KBM-7 (cell line): ENCODE measurements at places on chromosomes 5 and 9.

GRCh38 chr5:69467442-69468225, 25.0 kb upstream of the OCLN start:
- DNase-seq = no peak

GRCh38 chr9:135973277-135974219, 12.4 kb upstream of the UBAC1 start:
- no peak for DNase-seq

DNA sequence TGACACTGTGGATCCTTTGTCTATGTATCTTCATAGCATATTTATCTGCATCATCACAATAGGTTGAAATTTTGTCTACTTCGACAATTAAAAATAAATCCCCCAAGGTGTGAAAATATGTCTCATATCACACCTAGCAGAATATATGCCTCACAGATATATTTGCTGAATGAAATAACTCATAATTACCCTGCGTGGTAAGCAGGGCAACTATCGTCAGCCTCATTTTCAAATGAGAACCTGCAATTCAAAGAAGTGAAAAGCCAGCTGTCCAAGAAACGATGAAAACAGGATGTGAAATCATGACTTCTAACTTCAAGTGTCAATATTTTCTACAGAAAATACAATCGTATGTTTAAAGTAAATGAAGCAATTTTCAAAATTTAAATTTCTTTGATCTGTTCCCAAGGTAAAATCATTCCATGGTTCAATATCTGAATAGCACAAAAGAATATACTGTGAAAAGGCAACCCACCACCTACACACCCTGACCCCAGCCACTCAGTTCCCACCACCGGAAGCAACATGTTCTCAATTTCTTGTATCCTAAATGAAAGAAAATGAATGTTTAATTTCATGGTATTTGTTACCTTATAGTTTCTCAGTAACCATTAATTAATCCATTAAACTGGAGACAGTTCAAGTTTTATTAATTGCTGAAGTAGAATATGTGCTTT, 57.1 kb downstream of the TBCA start:
- no peak for DNase-seq

- DNase-seq = no peak
These were observed 181.3 kb downstream of the CAVIN4 start for GRCh38 chr9:100759215-100759614.

DNA sequence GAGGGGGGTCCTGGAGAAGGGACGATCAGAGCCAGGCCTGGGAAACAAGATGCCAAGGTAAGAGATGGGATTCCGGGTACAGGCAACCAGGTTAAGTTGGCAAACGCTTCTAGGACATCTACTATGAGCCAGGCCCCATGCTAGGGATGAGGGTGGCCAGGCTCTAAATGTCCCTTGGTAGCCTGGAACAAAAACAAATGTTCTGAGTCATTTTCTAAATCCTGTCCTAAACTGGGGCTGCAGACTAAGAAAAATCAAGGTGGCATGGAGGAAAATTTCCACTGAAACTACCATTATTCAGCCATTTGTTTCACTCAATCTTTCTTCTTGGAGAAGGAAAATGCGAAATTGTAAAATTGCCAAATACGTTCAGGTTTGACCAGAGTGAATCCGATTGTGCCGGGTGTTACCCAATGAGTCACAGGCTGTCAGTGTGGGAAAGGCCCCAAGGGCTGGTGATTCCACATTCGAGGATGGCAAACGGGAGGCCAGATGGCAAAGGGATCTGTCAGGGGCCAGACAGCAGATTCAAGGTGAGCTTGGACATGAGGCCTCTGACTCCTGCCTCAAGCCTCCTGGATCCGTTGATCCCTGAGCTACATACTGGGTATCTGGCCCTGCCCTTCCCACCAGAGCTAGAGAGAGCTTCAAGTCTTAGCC, 57.6 kb downstream of the PAX5 start:
- DNase-seq = no peak

DNA sequence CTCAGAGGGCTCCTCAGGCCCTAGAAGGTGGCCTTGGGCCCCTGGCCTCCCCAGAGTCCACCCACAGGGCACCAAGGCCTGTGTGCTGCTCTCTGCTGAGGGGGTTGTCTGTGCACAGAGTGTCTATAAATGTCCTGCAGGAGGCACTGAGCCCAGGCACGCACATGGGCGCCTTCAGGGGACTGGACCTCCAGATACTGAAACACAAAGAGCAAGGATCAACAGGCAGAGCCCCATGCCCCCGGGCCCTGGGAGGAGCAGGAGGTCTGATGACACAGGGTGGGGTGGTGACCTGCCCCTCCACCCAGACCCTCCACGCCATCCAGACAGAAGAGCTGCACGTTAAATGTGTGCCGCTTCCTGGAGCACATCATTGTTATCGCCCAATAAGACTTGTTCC, 64.6 kb upstream of the SIMC1 start:
- DNase-seq = no peak

- no peak for DNase-seq
These were observed 175.6 kb downstream of the SPATA31D1 start for GRCh38 chr9:82164159-82164558.

- no peak for DNase-seq
These were observed 1.5 kb downstream of the NSMF start for GRCh38 chr9:137457406-137458193.

- DNase-seq = no peak
These were observed 240.3 kb upstream of the TRPC7 start for GRCh38 chr5:136605638-136606037.

DNA sequence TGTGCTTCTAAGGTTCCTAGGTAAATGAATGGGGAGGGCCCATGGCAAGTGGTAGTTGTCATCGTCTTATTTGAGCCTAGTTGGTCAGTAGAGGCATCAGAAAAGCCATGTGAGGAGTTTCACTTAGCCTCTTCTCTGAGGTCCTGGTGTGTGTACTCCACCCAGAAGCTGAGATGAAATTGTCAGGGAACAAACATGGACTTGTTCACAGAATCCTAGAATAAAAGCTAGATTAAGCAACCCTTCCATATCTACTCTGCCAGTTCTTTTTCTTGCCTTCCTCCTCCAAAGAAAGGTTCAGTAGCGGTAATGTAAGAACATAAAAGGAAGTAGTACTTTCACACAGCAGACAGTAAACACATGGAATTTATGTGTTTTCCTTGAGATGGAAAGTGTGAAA, 70.4 kb downstream of the ARHGAP26 start:
- DNase-seq = no peak

DNA sequence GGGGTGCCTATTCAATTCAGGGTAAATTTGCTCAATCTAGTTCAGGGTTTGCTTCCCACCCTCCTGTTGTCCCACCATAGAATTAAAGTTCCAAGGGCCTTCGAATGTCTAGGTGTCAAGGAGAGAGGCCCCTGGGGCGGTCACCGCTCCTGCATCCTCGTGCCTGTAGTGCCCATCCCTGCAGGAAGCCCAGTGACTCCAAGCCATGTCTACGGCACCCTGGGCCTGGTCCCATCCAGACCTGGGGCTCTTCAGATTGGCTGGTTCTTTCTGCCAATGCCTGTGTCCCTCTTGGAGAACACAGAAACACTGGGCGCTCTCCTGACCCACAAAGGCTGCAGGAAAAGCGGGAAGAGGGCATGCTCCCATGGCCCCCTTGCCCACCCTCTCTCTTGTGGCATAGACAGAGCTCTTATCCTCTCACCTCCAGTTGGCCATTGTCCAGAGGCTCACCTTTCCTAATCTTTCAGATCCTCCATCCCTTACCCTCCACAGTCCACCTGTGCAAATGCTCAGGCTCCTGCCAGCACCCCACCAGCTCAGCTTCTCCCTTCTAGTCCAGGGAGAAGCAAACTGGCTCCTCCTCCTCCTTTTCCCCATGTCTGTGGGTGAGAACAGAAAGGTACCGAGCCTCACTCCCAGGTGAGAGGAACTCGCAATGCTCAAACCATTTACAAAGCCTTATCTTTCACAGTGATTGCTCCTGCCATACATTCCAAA, 253.0 kb upstream of the IRX2 start:
- no peak for DNase-seq

- no peak for DNase-seq
These were observed 9.1 kb downstream of the GFPT2 start for GRCh38 chr5:180343831-180344695.

- DNase-seq = no peak
These were observed 31.0 kb upstream of the TGFBI start for GRCh38 chr5:135997673-135998335.

DNA sequence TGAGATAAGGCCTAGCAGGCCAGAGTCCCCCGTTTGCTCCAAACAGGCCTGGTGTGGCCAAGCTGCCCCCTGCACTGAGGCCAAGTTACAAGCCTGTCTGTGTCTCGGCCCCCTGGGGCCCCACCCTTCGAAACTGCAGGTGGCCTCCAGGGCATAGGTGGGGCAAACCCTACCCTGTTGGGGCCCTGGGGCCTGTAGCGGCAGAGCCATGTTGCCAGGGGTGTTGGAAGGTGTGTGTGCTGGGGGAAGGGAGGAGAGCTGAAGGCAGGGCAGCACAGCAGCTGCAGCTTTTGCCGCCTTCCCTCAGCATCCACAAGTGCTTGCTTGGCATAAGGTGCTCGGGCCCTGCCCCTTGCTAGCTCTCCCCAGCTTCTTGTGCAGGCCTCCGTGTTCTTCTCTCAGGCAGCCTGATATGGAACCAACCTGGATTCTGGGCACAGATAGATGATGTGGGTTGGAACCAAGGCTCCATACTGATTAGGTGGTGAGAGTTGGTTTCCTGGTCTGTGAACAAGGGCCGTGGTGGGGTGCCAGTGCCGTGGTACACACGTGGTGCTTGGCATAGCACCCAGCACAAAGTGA, 12.7 kb downstream of the IRF1 start:
- DNase-seq = no peak

- DNase-seq = no peak
These were observed 625.5 kb downstream of the CCDC171 start for GRCh38 chr9:16178294-16178693.

GRCh38 chr9:10548348-10548747, 64.5 kb downstream of the PTPRD start:
- DNase-seq = no peak

- DNase-seq = no peak
These were observed 248.3 kb downstream of the COX7C start for GRCh38 chr5:86866036-86866435.

DNA sequence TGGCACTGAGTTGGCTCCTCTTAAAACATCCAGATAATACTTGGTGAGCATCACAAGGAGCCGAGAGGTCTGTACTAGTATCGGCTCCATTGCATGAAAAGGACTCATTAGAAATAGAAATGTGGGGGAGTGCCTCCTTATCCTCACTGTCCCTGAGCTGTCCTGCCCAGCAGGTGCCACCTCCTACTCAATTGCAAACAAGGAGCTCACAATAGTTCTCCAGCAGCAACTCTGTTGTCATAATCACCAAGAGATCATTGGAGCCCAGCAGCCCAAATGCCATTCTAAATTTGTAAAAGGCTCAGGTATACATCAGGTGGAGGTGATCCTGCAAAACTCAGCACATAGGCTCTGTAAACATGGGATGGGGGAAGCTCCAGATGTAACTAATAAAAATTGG, 99.1 kb downstream of the PLK2 start:
- DNase-seq = no peak

GRCh38 chr9:14321517-14322130, 7.7 kb upstream of the NFIB start:
- no peak for DNase-seq

- DNase-seq = no peak
These were observed 157.5 kb downstream of the COMMD10 start for GRCh38 chr5:116242343-116242742.

GRCh38 chr5:135718651-135719050, 115.8 kb upstream of the SLC25A48 start:
- DNase-seq = no peak

- no peak for DNase-seq
These were observed 78.3 kb downstream of the COL27A1 start for GRCh38 chr9:114233491-114234185.

DNA sequence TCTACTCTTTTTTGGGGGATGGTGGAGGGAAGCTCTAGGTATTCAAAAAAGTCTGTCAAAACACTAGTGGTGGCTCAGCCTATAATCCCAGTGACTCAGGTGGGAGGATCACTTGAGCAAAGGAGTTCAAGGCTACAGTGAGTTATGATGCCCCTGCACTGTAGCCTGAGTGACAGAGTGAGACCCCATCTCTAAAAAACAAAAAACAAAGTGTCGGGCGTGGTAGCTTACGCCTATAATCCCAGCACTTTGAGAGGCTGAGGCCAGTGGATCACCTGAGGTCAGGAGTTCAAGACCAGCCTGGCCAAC, 15.8 kb upstream of the SLC35D2 start:
- DNase-seq = no peak

DNA sequence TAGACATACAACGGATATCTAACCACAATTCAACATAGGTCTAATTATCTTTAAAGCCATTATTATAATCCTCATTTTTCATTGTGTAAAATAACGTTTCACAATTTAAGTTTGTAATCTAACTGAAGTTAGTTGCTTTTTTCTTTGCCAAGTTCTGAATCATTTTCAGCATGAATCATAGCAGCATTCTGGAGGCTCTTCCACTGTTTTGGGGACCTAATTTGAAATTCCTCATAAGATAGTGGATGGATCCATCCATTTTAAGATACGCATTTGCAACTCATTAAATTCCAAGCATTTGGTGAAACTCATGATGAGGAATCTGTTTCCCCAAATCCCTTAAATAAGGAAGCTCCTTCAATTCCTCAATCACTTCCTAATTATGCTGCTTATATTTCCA, 447.1 kb upstream of the CDH10 start:
- DNase-seq = no peak

GRCh38 chr9:133976887-133977286, 15.2 kb downstream of the VAV2 start:
- DNase-seq = no peak

DNA sequence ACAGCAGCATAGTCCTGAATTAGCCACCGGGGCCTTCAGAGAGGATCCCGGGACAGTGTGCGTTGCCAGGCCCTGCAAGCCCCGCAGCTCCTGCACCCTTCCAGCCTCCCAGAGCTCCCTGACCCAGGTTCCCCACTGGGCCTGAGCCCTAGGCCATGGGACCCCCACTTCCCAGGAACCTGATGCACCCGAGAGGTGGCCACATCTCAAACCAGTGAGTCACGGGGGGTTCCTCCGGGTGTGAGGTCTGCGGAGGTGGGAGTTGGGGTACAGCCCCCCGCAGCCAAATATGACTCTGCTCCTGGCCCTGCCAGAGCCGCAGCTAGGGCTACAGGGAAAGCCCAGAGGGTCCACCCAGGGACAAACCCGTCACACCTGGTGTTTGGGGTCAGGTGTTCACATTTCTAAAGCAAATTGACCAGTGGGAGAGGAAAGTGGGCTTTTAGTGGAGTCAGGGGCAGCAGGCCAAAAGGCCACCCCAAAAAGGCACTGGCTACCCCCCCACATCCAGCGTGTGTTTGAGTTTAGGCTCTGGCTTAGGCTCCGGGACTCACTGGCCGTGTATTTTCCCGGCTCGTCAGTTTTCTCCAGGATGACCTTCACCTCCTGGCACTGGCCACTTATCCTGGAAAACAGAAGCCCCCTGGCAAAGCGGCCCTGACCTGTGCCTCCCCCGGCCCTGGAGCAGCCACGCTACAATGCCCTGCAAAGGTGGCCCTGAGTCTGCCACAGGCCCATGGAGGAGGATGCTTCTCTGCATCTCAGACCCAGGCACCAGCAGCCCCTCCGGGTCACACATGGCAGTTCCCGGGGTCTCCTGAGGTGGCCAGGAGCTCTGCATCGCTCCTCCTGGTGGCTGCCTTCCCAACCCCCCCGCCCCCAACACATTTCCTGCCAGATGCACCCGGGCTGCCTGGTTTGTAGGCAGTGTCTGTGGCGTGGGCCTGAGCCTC, 17.4 kb upstream of the OBP2B start:
- DNase-seq = no peak
